Nephron progenitor cell (in vitro differentiated cells): ENCODE measurements at places on chromosomes 1 and 21.

GRCh38 chr1:23751050-23751814 is 8.0 kb downstream of the ELOA start:
- peak; percentile 32 for DNase-seq

GRCh38 chr1:73800376-73800775 is 397.6 kb downstream of the LRRIQ3 start:
- DNase-seq = no peak

GRCh38 chr21:28336314-28336713 is 656.4 kb downstream of the LTN1 start:
- no peak for DNase-seq

DNA sequence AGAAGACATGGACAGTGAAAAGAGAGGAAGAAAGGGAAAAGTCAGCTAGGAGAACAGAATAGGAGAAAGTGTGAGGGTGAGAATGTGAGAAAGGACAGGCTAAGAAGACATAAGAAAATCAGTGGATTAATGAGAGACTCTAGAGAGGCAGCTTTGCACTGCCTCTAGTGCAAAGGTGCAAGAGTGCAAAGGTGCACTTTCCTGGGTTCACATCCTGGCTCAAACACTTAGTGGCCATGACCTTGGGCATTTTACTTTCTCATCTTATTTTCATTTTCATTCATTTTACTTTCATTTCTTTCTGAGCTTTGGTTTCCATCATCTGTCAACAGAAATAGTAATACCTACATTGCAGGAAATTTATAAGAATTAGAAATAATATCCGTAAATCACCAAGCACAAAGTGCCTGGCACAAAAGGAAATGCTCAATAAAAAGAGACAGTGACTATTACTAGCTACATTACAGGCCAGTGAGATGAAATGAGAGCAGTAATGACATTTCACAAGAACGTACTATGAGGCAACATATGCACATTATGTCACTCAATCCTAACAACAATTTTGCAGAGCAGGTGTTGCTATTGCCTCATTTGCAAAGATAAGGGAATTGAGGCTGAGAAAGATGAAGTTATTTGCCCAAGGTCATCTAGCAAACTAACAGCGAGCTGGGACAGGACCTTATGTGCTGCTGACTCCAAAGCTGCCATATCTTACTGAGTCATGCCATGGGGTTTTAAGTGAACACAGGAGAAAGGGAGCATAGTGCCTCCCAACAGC is 107.0 kb upstream of the TLR5 start:
- DNase-seq = no peak

DNA sequence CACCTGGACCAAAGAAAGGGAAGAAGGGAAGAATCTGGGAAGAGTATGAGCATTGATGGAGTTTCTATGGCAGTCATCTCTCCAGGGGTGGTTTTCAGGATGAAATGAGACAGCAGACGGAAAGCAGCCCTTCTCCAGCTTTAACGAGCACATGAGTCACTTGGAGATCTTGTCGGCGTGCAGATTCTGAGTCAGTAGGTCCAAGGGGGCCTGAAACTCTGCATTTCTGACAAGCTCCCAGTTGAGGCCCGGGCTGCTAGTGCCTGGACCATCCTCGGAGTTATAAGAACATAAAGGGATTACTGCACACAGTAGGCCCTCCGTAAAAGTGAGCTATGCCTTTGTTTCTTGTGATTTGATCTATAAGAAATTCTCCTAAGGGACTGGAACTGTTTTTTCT is 17.6 kb downstream of the HSPG2 start:
- no peak for DNase-seq
